ENCODE measurements at places on chromosomes 6 and 20.
A peak's percentile ranks its signal among the peaks of the same experiment; 100 is the strongest.

DNA sequence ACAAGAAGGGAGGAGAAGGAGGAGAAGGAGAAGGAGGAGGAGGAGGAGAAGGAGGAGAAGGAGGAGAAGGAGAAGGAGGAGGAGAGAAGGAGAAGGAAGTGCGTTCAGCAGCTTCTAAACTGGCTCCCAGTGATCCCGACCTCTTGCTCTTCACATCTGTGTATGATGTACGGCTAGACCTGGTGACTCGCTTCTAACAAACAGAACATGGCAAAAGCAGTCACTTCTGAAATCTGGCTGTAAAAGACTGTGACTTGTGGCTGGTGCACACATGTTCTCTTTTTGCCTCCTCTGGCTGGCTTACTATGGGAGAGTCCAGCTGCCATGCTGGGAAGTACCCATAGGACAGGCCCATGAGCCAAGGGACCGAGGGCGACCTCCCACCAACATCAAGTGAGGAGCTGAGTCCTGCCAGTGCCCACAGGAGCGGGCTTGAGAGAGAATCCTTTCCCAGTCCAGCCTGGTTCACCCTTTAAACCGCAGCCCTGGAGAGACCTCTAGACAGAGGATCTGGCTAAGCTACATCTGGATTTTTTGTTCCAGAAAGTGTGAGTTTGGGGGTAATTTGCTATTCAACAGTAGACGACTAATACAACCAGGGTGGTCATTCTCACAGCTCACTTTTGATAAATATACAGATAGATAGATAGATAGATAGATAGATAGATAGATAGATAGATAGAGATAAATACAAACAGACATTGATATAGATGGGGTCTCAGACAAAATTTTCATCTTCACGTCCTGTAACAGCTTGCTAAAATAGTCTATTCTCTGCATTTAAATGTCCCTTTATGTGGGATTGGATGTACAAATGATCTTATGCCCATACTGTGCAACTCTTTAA is 42.3 kb downstream of the RPP40 start:
- no peak for DNase-seq

DNA sequence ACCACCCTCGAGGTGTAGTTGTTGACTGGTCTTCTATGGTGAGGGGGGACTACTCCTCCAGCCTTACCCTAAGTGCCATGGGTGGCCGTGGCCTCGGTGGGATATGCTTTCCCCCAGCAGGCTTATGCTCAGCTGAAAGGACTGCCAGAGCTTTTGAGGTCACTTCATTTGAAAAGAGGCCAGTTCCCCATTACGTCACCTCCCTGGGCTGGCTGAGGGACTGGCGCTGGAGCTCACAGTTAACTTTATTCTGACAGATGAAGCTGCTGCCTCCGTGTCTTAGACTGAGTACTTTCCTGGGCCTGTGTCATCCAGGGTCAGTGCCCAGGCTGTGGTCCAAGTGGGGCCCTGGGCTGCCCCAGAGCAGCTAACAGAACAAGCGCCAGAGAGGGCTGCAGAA is 42.8 kb upstream of the PCMTD2 start:
- DNase-seq = peak; percentile 78

DNA sequence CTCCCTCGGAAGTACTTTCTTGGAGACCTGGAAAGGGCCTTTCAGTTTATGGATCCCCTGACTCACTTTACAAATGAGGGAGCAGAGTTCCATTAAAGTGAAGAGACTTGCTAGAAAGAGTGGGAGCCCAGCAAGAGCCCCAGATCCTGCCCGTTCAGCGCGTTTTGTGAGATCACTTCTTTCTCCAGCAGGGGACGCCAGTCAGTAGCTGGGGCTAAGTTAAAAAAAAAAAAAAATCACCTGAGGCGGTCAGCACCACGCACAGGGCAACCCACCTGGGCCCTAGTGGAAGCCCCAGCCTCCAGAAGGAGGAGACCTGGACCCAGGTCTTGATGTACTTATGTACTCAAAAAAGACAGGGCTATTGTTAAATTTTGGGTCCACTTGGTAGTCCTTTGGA is 274.5 kb upstream of the RNF24 start:
- DNase-seq = no peak

- DNase-seq = no peak
Observed at GRCh38 chr20:39516964-39517363, 554.8 kb downstream of the DHX35 start.

GRCh38 chr6:80618953-80619352 is 512.5 kb downstream of the BCKDHB start:
- no peak for DNase-seq

DNA sequence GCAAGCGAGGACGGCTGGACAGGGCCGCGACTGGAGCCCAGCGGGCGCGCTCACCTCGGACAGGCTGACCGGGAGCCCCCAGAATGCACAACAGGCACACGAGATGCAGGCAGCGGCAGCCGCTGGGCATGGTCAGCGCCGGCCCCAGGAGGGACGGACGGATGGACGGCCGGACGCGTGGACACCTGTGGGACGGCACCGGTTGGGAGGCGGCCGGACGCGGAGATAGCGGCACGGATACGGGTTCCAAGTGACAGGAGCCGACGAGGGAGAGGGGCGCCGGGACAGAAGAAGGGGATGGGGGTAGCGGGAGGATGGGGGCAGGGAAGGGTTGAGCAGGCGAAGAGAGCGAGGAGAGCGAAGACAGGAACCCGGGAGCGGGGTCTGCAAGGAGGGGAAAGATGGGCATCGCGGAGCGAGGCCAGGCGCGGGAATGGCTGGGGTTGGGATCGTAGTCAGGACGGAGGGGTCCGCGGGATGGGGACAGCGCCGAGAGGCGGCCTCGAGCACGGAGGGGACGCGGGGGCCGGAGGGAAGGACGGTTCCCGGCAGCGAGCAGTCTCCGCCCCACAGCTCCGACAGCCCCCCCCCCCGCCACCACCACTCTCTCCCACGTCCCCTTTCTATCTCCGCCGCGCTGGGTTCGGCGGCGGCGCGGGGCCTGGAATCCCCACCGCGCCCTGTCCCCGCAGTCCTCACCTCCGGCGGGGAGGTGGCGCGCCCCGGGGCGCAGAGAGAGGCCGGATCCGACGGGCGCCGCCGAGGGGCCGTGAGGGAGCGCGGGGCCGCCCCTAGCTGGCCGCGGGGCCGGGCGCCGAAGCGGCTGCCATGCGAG is 435 bp downstream of the DLK2 start:
- peak; percentile 86 for DNase-seq

DNA sequence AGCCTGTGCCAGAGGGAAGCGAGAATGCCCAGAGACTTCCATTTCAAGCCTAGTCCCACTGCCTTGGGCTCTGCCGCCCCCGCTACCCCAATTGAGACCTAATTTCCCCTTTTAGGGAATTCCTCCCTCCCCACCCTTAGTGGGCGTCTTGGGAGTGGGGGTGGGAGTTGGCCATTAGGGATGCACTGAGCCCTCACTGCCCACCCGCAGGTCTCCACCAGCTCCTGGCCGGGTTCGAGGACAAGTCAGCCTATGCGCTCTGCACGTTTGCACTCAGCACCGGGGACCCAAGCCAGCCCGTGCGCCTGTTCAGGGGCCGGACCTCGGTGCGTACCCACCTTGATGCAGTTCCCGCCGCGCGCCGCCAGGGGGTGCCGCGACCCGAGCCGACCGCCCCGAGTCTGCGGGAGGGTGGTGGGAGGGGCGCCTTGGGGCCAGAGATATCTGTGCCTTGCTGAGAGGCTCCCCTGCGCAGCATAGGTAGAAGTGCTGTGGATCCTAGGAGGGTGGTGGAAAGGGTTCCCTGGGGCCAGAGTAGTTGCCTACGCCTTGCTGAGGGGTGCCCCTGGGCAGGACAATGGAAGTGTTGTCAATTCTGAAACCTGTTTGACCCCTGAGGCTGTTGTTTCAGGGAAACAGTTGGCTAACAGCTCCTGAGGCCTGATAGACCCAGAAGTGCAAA is 9.2 kb downstream of the ITPA start:
- DNase-seq = peak; percentile 50

DNA sequence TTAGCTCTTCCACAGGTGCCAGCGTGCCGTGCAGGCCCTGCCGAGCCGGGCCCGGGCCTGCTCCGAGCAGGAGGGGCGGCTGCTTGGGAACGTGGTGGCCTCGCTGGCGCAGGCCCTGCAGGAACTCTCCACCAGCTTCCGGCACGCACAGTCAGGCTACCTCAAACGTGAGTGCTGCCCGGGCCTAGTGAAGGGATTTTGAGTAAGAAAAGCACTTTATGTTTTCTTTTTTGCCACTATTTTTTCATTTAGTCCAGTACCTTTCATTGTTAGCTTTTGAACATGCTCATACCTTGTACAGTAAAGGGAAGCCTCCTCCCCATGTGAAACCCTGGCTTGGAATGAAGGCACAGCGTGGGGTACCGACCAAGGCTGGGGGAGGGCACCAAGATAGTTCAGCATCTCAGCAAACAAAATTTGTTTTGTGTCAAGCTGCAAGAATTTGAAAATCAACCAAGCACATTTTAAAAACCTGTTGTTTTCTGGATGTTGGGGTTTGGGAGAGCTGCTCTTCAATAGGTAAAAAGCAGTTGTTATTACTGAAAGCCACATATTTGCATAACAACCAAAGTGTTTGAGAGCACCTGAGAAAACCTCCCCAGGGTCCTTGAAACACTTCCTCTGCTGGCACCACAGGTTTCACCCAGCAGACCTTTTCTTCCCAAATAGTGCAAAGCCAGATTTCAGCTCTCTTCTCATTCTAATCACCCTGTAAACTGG is 18.4 kb downstream of the STX16 start:
- DNase-seq = no peak

DNA sequence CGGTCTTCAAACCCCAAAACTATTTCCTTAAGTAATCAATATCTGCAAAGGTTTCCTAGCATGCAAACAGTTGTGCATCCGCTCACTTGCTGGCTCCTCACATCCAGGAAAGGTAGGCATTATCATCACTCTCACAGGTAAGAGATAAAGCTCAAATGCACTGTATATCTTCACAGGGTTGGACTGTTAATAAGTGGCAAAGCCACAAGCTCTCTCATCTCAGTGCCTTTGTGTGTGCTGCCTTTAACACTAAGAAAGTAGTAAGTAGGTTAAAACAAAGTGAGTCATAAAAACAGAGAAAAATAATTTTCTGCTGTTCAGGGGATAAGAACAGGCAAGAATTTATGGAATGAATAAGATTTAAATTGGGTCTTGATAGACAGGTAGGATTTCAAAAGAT is 21.3 kb downstream of the MAN1A1 start:
- DNase-seq = no peak

GRCh38 chr6:138652824-138653223 is 120.7 kb upstream of the CCDC28A start:
- DNase-seq = no peak

DNA sequence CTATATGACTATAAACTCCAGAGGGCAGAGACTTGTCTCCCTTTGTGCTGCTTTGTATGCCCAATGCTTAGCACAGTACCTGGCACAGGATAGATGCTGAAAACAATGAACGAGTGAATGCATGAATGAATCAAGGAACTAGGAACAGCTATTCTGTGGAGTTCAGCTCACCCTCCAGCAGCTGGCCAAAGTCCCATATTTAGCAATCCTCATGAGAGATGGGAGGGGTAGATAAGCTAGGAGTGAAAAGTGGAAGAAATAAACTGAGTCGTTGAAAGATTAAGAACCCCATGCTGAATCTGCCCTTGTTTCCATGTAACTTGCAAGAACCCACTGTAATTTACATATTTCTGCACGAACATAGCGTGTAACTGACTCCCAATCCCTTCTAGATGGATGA is 106.5 kb downstream of the MAFB start:
- DNase-seq = no peak

- no peak for DNase-seq
Observed at GRCh38 chr20:63484651-63485403, 12.4 kb upstream of the KCNQ2 start.

DNA sequence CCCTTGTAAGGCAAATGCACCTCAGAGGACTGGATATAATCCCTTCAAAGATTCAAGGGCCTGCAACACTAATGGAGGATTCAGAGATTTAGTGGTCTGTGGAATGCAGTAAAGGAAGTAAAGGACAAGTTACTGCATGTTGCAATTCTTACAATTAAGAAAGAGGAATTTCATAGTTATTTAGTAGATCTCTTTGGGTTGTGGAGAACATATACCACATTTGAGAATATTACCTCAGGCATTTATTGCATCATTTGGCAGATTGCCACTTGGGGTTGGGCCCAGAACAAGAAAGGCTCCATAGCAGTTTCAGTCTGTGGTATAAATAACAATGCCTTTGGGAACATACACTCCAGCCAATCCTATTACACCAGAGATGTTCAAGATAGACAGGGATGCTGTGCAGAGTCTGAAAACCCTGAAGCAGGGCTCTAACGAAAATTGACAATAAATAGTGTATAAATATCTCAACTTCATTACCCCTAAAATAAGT is 20.9 kb upstream of the EPM2A start:
- peak; percentile 61 for DNase-seq

DNA sequence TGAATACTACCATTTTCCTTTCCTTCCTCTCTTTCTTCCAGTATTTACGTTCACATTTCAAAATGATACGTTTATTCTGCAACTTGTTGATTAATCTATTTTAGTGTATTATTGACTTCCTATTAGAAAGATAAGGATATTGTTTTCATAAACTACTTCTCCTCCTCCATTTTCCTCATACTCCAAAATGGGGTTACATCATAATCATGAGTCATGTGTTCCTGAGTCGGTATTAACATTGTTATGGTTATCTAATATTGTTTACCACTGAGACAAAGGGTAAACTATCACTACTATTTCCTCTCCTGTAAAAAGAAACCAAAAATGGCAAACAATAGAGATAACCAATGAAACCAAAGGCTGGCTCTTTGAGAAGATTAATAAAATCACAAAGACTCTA is 126.5 kb upstream of the CDYL start:
- no peak for DNase-seq

DNA sequence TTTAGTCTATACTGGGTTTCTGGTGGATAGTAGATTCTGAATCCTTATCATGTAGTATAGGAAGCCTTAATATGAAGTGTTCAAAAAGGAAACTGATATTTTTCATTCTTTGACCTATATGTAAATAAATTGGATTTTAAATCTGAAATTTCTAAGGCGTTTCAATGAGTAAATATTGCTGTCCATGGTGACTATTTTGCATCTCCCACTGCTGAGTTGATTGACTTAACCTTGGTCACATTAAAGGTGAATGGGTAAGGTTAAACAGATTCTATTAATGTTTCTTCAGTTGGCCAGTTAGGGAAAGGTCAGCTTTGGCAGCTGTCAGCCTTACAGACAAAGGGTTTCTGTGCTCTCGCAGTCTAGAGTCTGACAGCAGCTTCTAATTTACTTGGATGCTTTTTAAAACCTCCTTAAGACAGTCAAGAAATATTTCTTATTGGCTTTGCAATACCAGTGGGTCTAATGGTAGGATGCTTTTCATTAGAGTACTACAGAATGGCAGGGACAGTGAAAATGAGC is 24.8 kb downstream of the PRIM2 start:
- no peak for DNase-seq

GRCh38 chr6:13260831-13261230 is 67.5 kb downstream of the TBC1D7 start:
- no peak for DNase-seq

GRCh38 chr6:2196079-2196679 is 49.2 kb downstream of the GMDS start:
- DNase-seq = peak; percentile 74

DNA sequence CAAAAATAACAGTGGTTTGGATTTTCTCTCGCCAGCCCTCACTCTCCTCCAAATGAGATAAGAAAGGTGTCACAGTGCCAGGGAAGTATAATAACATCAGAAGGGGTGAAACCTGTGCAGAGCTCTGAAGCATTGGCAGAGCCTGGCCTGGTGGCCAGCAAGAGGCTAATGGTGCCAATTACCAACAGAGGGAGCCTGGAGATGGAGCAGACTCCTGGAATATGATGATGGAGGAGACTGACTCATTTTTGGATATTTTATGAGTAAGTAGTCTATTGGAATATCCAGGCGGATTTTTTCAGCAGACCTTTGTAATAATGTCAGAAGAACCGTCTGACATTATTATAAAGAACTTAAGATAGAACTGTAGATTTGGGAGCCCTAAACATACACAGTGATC is 442.6 kb upstream of the MARCKS start:
- peak; percentile 32 for DNase-seq
